Fibroblast of the conjunctiva (primary cell): ENCODE measurements at places on chromosomes 4 and X.

DNA sequence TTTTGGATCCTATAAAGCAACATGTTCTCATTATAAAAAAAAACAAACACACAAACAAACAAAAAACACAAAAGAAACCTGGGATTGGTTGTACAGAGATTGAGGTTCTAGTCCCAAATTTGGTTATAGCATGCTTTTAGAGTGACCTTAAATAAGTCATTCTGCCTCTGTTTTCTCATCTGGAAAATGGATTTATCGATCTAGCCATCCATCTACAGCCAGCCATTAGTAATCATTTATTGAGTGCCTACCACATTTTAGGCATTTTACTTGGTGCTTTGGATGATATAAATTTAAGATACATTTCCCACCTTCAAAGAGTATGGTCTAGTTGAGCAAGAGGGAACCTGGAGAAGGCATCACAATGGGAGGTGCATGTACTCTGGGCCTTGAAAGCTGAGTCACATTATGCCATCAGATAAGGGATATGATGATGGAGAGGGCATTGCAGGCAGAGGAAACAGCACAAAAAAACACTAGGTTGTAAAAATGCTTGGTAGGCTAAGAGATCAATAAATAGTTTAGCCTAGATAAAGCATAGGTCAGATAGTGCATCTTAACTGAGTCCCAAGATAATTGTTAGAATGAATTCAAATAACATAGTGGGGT is 91.4 kb downstream of the HEPH start:
- no peak for DNase-seq

GRCh38 chr4:99722006-99722405 is 64.4 kb upstream of the C4orf54 start:
- DNase-seq, result no peak

DNA sequence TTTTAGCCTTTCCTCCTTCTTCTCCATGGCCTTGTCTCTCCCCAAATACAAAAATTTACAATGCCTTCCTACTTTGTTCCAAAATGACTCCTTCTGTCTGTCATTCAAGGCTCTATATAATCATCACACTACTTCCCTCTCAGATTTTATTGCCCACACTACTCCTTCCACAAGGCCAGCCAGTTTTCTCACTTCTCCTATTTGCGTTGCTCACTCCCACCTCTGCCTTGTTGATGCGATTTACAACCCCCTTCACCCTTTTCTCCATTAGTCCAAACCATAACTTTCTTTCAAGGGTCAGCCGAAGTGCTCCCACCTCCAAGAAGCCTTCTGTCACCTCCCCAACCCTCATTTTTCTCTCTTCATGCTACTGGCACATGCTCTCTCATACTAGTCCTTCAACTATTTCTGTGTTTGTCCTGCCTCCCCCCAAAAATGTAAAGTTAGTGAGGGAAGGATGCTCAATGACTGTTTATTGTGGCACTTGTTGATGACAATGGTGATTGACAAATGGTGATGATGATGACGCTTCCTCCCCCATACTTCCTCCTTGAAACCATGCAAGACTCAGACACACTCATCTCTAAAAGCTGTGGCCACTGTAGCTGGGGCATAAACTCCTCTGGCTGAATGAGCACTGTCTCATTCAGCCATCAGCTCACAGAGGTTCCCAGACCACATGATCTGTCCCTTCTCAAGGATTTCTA is 2.7 kb upstream of the XKRX start:
- no peak for DNase-seq

- no peak for DNase-seq
These were observed 293.8 kb upstream of the CTSO start for GRCh38 chr4:156247470-156247869.

DNA sequence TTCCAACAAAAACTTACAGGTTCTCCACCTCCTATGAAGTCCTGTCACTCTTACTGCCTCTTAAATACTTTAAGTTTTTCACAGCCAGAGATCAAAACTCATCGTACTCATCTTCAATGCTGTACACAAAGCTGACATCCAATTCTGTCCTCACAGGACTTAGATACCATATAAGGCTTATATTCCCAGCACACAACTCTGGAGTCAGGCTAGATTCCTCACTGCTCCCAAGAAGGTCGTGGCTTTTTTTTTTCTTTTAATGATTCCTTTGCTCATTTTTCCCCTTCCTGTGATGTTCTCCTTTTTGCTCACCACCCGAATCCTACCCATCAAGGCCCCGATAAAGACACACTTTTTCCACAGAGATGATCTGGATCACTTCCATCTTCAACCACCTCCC is 914 bp downstream of the TRAPPC2 start:
- no peak for DNase-seq

- no peak for DNase-seq
These were observed 1.8 kb downstream of the MAML3 start for GRCh38 chr4:140152013-140152703.

- no peak for DNase-seq
These were observed 3.9 kb downstream of the CYP2U1 start for GRCh38 chr4:107935246-107935645.

GRCh38 chrX:101203761-101204351 is 15.7 kb upstream of the DRP2 start:
- DNase-seq, result no peak

GRCh38 chr4:113384600-113384999 is 335.1 kb downstream of the ANK2 start:
- no peak for DNase-seq

GRCh38 chrX:14922437-14922836 is 49.2 kb downstream of the MOSPD2 start:
- no peak for DNase-seq

DNA sequence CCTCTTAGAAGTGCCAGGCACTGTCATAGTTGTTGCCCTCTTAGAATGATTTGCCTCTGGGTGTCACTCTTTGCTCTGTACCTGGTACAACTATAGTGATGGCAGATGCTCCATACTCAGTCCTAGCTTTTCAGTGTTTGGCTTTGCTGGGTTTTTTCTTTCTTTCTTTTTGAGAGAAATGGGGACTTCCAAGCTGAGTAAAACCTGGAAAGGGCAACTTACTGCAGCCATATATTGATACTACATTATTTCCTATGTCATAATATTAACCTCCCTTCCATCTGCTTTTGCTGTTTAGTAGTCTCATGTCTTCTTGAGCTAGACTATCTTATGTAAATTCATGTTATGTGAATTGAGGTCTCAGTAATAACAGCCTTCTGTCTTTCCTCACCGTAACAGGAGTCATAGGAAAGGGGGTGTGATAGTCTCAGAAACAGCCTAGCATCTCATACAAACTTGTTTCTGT is 49.0 kb downstream of the NIPAL1 start:
- DNase-seq, result no peak

DNA sequence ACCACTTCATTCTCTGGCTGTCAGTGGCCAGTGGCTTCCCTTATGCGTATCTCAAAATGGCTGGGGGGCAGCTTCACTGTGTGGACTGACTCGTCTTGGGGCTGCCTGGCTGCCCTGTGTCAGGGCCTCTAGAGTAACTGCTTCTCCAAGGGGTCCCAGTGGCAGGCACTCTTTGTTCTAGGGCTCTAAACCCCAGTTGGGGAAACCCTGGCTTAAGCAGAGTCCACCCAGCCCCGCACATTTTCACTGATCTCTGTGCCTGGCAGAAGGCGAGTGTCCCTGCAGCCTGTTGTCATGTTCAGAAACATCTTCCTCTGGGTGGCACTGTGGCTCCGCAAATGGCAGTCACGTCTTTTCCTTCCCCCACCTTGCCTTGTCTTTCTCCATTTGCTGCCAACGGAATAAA is 59.7 kb downstream of the NBDY start:
- DNase-seq, result peak; percentile 59

GRCh38 chr4:27662426-27662825 is 801.8 kb downstream of the STIM2 start:
- DNase-seq, result no peak

- DNase-seq, result no peak
These were observed 77.9 kb downstream of the PALLD start for GRCh38 chr4:168574581-168575295.

- DNase-seq, result no peak
These were observed 22.3 kb downstream of the MORF4L2 start for GRCh38 chrX:103663981-103664762.

GRCh38 chrX:42680666-42681065 is 97.3 kb downstream of the PPP1R2C start:
- no peak for DNase-seq

DNA sequence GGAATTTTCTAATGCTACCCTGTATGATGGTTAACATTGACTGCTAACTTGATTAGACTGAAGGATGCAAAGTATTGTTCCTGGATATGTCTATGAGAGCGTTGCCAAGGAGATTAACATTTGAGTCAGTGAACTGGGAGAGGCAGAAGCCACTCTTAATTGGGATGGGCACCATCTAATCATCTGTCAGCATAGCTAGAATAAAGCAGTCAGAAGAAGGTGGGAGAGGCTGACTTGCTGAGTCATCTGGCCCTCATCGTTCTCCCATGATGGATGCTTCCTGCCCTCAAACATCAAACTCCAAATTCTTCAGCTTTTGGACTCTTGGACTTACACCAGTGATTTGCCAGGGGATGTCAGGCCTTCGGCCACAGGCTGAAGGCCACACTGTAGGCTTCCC is 878.5 kb downstream of the PCDH7 start:
- DNase-seq, result no peak

- DNase-seq, result peak; percentile 80
These were observed 218.7 kb downstream of the BMPR1B start for GRCh38 chr4:94976371-94977011.

- no peak for DNase-seq
These were observed 66.5 kb upstream of the CLCN4 start for GRCh38 chrX:10090319-10090718.

DNA sequence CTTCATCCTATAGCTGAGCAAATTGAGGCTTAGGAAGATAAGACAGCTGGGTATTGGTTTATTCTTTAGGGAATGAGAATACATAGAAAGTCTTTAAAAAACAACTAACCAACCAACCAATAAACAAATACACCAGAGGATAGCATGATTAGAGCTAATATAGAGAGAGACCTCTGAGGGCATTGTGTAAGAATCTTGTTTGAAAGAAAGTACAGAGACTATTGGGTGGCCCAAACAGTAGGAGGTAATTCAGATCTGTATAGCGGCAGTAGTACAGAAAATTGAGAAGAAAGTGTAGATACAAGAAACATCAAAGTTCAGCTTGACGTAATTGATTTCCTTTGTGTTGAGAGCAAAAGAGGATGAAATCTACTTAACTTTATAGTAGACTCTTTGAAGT is 1951.0 kb upstream of the ADGRL3 start:
- DNase-seq, result no peak

DNA sequence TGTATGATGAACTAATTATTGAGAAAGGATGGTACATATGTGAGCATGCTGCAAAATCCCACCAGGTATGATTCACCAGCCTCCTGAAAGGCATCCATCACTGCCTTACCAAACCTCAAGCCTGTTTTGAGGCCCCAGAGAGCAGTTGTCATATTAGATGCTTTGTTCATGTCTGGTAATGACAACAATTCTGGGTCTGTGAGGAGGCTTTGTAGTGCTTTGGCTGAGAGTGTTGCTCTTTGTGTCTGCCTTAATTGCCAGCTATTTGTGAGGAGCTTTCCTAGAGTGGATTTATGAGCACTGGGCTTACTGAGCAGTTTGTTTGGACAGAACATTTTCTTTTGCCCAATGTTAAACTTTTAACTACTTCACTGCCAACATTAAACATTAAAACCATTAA is 69.2 kb downstream of the HEPH start:
- no peak for DNase-seq

DNA sequence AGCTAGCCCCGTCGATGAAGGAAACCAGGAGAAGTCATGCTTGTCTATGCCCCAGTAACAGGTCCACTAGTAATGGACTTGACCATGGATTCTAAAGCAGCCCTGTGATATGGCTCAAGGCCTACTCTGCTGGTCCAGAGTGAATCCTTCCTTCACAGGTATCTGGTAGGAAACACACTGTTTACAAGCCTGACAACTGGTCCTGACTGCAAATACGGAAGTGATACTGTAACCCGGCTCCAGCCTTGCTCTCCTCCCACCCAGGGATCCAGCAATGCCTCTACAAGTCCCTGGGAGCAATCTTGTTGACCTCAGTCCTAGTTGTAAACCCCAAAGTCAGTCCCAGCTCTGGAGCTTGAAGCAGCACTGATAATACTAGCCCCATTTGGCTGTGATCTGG is 239.2 kb upstream of the GRID2 start:
- no peak for DNase-seq

DNA sequence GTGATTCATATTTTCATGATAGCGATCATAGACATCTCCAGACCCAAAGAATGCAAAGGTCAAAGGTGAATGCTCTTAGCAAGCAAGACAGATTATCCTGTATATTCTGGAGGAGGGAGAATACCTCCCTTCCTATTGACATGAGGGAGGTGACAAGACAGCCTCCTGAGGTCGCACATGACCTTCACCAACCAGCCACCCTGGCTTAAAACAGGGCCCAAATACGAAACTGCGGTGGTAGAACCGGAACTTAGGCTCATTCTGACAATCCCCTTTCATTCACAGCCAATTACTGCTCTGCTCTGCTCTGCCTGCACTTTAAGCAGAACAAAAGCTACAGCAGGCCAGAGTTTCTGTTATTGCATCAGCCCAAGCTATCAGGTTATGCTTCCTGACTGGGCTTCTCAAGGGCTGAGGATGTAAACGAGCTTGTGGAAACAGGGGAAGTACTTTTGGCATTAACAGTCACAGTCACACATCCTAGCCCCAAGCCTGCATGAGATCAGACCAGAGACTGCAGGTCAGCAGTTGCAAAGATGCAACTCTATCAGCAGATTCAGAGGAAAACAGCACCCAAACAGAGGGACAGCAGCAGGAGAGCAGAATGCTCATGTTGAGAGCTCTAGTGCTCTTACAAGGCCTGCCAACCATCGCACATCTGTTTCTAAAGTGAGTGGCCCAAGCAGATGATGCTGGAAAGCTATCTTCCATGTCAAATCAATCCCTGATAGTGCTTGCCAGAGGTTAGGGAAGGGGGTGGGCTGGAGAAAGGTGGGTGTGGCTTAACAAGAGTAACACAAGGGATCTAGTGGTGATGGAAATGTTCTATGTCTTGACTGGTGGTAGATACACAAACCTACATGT is 51.3 kb upstream of the MAP3K15 start:
- peak; percentile 65 for DNase-seq

GRCh38 chr4:147834480-147834879 is 102.6 kb downstream of the ARHGAP10 start:
- no peak for DNase-seq

DNA sequence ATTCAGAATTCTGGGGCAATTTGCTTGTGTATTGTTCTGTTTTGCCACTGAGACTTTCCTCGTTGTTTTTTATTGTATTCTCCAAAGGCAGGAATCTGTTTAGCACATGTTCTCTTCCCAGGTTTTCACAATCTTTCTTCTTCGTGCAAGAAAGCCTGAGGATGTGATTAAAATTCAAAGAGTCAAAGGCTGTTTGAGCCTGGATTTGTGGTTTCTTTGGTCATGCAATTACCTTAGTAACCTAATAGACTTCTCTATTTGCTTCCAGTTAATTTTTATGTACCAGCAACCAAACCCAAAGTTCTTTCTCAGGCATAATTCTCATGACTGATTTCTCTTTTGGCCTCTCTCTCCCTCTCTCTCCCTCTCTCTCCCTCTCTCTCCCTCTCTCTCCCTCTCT is 1420.1 kb upstream of the TENM3 start:
- no peak for DNase-seq

GRCh38 chr4:72568959-72569718 is at the start of gene ADAMTS3:
Gene ADAMTS3 (minus strand): TSS chr4:72569221. CDS start chr4:72568762, 459 bp downstream.
- peak; percentile 27 for DNase-seq
